Stimulated activated CD4-positive, alpha-beta T cell treated with anti-CD3 and anti-CD28 coated beads, Interleukin-4, amount 100 ng/mL, for 4 hours (primary cell): ENCODE measurements at places on chromosomes 16 and 17.

DNA sequence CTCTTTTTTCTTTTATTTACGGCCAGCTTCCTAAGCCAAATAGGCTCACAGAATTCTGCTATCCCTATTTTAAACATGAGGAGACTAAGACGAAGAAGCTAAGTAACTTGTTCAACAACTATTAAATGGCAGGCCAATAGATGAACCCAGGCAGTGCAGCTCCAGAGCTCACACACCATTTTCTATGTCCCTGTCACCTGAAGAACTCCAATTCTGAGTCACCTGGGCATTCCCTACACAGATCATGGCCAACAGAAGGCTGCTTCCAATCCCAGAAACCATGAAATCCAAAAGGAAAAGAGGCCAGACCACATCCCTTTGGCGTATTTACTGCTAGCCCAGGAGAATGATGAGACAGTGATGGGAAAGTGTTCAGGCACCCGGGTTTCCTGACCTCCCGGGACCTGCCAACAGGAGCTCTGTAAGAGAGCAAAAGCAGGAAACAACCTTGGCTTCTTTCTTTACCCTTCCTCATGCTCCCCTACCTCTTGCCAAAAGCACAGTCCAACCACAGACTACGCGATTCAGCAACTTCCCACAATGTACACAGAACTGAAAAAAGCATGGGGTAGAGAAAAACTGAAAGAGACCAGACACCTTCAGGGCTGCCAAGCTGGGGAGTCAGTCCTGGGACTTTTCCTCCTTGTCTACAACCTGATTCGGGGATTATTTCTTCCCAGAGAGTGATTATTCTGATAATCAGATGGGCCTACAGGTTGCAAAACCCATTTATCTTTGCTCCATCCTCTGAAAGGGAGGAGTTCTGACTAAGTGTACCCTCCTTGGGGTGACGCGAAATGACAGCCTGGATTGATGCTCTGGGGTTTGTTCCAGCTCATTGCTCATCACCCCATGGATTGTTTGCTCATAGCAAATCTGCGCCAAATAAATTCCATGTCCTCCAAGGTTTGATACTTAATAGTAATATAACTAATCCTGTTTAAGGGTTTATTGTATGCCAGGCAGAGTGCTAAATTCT is 47.8 kb upstream of the HAS3 start:
- no peak for DNase-seq

DNA sequence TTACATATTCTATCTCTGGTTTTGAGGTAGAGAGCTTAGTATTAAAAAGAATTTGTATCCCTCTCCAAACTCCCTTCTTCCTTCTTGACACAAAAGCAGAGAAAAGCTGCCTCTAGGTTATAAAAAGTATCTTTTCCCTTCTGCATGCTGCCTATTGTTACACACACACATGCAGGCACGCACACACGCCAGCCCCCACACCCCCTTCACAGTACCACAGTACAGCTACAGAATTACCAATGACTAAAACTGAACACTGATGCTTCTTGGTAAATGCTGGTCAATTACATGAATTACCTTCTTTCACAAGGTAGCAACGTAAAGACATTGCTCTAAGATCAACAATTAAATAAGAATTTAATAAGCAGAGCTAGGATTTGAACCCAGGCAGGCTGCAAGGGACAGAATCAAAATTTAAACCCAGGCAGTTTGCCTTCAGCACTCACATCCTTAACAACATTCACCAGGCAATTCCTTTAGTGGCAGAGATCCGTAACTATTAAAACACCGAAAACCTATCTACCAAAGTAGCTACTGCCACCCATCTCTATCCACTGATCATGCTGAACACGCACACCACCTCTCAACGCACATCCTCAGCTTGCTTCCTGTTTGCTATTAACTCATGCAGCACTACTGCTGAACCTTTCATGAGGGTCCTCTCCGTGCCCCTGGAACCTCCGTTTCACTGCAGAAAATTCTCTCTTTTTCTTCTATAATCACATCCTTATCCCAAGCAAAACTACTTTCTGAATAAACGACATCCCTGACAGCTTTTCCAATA is 37.8 kb downstream of the YWHAE start:
- DNase-seq = no peak

GRCh38 chr16:2470603-2471015 is 488 bp upstream of the NTN3 start:
- DNase-seq = no peak

- no peak for DNase-seq
These were observed 5.7 kb upstream of the PKMYT1 start for GRCh38 chr16:2985893-2986355.

DNA sequence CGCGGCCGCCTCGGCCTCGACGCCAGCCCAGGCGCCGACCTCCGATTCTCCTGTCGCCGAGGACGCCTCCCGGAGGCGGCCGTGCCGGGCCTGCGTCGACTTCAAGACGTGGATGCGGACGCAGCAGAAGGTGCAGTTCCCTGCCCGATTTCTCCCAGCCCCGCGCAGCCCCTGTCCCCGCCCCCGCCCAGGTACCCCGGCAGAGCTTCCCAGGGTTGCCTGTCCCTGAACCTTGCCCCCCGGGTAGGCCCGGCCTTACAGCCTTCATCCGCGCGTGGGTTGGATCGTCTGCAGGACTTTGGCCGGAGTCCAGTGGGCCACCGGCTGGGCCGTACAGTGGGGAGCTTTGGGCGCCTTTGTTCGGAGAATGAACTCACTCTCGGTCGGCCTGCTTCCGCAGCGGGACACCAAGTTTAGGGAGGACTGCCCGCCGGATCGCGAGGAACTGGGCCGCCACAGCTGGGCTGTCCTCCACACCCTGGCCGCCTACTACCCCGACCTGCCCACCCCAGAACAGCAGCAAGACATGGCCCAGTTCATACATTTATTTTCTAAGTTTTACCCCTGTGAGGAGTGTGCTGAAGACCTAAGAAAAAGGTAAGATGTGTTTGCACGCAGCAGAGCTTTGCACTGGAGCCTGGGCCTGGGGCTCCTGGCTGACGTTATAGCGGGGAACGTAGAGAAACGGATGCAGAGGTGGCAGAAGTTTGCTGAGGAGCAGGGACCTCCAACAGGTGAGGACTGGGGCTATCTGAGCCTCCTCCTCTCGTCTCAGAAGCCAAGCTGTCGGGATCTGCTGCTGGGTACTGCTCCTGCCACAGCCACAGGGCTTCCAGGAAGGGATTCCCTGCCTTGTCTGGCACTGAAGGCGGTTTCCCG is 593 bp downstream of the GFER start:
- no peak for DNase-seq

- DNase-seq = no peak
These were observed 12.5 kb downstream of the CDH5 start for GRCh38 chr16:66378741-66379570.
